Hematopoietic multipotent progenitor cell treated with erythropoietin and hydrocortisone succinate and interleukin-3 and kit ligand, for 4 days (in vitro differentiated cells): ENCODE measurements at places on chromosomes 16 and 17.
A peak's percentile ranks its signal among the peaks of the same experiment; 100 is the strongest.

- no peak for DNase-seq
Observed at GRCh38 chr16:70680495-70681381, 5.1 kb downstream of the MTSS2 start.

- peak; percentile 55 for DNase-seq
Observed at GRCh38 chr17:36697903-36698530, 96.6 kb downstream of the MRM1 start.

- DNase-seq, result no peak
Observed at GRCh38 chr17:14061666-14062560, 7.4 kb upstream of the COX10 start.

DNA sequence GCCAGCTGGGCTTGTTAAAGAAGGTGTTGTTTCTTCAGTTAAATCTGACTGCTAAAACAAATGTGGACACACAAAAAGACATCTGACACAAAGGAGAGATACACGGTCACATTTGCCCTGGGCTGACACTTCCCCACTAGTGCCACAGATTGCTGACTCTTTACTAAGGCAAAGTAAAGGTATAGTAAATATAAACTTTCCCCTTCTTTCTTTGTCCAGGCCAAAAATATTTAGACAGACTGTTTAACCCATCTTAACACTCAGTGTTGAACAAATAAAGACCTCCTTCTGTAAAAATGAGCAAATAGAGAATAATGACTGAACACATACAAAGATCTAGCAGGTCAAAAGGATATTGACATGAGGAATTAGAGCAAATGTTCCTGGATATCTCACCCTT is 58.4 kb downstream of the SCNN1G start:
- DNase-seq, result no peak

GRCh38 chr17:61996916-61997605 is 68.0 kb downstream of the MED13 start:
- no peak for DNase-seq
